ENCODE measurements at places on chromosomes 5 and 9.
A peak's percentile ranks its signal among the peaks of the same experiment; 100 is the strongest.

GRCh38 chr5:143274952-143275351, 128.5 kb downstream of the NR3C1 start:
- DNase-seq = no peak

DNA sequence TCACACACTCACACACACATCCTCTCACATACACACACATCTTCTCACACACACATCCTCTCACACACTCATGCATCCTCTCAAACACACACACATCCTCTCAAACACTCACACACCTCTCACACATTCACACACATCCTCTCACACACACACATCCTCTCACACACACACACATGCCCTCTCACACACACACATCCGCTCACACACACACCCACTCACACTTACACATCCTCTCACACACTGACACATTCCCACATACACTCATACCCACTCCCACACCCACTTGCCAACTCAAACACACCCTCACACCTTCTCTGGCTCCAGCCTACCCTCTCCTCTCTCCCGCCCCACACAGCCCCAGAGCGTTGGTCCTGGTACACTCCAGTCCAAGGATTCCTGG, 127.9 kb upstream of the SLC30A5 start:
- no peak for DNase-seq

DNA sequence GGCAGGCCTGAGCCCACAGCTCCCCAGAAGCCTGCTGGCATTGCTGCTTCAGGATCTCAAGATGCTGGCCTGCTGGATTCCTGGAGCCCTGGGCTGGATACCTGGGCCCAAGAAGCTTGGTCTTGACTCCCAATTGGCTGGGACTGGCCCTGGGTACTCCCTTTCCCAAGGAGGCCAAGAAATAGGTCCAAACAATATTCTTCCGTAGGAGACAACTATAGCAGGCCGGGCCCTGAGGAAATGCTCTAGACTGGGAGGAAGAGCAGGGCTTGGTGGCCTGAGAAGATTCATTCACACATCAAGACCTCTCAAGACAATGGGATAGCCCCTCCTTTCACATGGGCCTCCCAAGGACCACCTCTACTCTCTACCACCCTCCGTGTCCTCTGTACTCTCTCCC, 7.9 kb downstream of the CSF2 start:
- DNase-seq = no peak

- DNase-seq = no peak
Measured at GRCh38 chr5:96474073-96474472, 41.0 kb upstream of the PCSK1 start.

GRCh38 chr5:117680426-117680825, 1105.8 kb upstream of the SEMA6A start:
- no peak for DNase-seq

- DNase-seq = no peak
Measured at GRCh38 chr5:54480296-54480695, 24.8 kb downstream of the HSPB3 start.

- no peak for DNase-seq
Measured at GRCh38 chr5:132259069-132259851, 1.8 kb downstream of the PDLIM4 start.

GRCh38 chr9:10005206-10005605, 607.6 kb downstream of the PTPRD start:
- DNase-seq = no peak

- DNase-seq = no peak
Measured at GRCh38 chr5:165400086-165400485, 1894.7 kb downstream of the MAT2B start.

GRCh38 chr5:69492923-69493395, 369 bp downstream of the OCLN start:
- peak; percentile 19 for DNase-seq

GRCh38 chr9:19410594-19410993, 1.8 kb downstream of the ACER2 start:
- no peak for DNase-seq

DNA sequence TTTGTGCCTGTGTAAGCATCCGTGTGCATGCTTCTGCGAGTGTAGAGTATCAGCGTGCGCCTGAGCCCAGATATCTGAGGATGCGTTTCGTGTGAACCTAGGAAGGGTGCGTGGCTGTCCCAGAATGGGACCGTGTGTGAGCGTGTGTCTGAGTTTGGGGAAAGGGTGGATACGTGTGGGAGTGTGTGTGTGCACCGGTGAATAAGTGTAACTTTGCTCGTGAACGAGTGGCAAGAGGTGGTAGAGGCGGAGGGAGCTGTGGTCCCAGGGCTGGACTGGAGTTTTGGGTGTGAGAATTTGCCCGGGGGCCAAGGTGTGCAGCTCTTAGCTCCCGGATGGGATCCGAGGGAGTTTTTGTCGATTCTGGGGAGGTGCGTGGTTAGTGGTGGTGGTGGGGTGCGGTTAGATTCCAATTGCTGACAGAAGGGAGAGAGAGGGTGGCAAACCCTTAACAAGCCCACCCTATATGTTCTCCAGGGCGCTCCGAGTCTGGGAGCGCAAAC, 686 bp upstream of the COL27A1 start:
- no peak for DNase-seq

DNA sequence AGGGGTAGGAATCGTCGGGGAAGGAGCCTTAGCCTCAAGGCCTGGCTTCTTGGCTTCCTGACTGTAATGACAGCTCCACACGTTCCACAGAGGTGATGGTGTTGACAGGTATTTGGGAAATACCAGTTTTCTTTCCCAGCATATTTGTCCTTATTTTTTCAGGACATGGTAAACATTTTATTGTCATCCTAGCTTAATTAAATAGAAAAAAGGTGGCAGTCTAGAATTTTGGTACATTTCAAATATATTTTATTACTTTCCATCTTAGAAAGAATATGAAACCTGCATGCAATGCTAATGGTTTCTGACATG, 8.4 kb downstream of the CXCL14 start:
- DNase-seq = no peak

GRCh38 chr5:172156541-172156994, 31.5 kb downstream of the STK10 start:
- no peak for DNase-seq

GRCh38 chr5:88503406-88503805, 234.8 kb upstream of the TMEM161B start:
- no peak for DNase-seq

DNA sequence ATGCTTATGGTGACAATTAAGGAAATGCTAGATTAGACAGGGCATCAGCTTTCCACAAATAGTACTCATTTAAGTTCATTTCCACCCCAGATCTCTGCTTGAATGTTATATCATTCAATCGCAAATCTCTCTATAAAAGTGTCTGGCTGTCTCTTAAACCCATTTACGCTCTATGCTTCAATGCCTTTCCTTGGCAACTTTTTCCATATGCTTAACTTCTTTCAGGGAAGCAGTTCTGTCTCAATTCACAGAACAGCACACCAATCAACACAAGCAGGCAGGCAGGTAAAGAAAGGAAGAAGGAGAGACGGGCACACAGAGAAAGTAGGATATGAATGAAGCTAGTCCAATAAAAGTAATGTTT, 243.1 kb downstream of the DENND1A start:
- DNase-seq = no peak

- no peak for DNase-seq
Measured at GRCh38 chr5:103532086-103532734, 30.4 kb downstream of the NUDT12 start.

DNA sequence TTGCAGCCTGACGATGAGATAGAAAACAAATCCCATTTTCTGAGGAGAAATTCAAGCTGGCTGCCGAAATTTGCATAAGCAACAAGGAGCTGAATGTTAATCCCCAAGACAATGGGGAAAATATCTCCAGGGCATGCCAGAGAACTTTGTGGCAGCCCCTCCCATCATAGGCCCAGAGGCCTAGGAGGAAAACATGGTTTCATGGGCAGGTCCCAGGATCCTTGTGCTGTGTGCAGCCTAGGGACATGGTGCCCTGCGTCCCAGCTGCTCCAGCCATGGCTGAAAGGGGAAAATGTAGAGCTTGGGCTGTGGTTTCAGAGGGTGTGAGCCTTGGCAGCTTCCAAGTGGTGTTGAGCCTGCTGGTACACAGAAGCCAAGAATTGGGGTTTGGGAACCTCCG, 48.8 kb upstream of the MAN2A1 start:
- no peak for DNase-seq

DNA sequence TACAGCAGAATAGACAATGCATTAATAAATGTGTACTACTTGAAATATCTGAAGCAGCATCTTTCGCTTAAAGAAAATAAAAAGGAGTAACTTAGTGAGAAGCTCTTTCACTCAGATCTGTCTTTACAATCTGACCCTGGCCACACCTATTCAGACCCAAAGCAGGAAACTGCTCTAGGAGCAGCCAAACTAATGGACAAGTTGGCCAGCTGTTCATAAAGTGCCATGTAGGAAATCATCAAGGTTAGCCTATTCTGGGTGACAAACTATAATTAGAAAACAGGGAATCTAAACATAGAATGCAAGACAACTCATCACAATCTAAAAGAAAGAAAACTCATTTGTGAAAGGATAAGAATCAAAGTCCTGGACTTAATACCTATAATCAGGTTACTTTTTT, 101.3 kb downstream of the AGTPBP1 start:
- no peak for DNase-seq

DNA sequence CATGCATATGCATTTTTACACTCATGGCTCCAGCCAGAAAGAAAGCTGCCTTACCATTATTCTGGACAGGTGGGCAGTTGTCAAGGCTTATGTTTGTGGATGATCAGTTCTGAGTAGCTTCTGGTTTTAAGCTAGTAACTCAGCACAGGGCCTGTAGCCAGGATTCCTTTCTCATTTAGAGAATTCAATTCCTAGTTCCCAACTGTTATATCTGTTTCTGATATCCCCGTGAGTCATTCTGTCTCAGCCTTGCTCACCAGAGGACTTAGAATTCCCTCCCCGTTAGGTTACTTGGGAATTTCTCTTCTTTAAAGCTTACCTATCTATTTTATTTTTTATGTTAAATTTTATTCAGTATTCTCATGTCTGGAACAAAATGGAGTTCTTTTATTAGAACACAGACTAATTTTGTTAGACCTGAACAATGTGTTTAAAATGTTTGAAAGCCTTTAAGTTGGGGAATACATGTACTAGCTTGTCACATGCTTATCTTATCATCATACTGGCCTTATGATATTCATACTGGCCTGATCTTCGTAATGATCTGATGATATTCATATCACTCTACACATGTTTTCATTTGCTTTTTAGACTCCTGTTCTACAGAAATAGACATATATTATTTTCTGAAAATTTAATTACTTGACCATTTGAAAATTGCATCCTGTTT, 47.1 kb downstream of the CAST start:
- no peak for DNase-seq

DNA sequence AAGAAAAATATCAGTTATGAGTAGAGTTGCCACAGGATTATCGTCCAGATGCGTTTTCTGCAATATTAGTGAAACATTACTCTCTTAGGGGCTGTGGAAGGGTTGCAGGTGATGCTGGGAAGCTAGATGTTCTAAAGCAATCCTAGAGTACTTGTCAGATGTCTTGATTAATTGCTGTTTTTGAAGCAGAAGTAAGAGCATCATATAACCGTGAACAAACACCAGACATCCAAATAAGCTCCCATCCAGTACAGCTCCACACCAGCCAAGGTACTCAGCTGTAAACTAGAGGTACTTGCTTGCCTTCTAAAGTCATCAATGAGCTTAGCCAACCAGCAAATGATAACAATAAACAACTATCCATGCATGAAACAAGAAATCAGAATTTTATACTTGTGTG, 131.1 kb downstream of the ST8SIA4 start:
- no peak for DNase-seq

GRCh38 chr9:19728101-19728500, 60.7 kb downstream of the SLC24A2 start:
- DNase-seq = no peak

GRCh38 chr5:142860270-142860669, 90.1 kb downstream of the ARHGAP26 start:
- no peak for DNase-seq

DNA sequence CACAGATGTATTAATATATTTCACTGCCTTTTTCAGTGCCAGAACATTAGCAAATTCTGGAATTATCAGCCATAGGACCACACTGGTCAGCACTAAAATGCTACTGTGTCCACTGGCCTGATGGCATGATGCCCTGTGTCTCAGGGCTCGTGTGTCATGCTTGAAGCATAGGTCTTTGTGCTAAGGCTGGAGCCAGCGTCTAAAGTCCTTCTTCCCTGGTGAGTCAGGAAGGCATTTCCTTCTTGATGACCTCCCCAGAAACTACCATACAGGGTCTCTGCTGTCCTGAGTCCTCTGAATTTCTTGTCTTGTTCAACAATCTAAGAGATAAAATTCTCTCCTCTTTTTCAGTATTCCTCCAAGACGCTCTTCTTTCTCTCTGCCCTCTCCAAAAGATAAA, 489.9 kb downstream of the PSAT1 start:
- no peak for DNase-seq

DNA sequence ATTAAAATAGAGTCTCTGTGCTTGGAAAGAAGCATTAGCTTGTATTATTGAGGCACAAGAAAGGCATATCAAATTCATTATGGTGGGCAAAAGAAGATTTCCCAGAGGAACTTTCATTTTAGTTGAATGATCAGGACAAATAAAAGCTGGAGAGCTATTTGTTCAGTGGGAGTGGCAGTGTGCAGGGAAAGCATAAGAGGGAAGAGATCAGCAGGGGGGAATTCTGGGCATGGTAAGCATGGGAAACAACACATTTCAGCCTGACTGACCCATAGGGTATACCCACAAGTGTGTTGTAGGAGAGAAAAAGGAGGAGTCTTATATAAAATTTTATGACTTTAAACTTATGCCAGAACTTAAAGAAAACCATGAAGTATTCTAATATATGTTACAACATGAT, 167.7 kb upstream of the RASA1 start:
- no peak for DNase-seq

GRCh38 chr5:95623706-95624105, 3.8 kb downstream of the GPR150 start:
- no peak for DNase-seq

GRCh38 chr5:171939951-171940350, 66.5 kb downstream of the FBXW11 start:
- DNase-seq = no peak

- no peak for DNase-seq
Measured at GRCh38 chr5:80959138-80959537, 1.0 kb upstream of the RASGRF2 start.

DNA sequence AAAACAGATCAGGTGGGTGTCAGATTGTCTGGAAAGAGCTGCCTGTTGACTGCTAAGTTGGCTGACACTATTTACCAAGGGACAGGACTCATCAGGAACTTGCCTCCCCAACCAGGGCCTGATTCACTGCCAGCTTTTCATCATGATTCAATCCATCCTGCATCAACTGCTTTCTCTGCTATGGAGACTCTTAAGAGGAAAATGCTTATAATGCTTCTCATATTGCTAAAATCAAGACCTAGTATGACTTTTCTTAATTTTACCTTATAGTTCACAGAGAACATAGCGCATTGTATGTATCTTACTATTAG, 21.3 kb downstream of the HTR4 start:
- no peak for DNase-seq

- no peak for DNase-seq
Measured at GRCh38 chr5:145787996-145788395, 47.1 kb downstream of the PRELID2 start.

GRCh38 chr5:111641533-111642233, 115.3 kb downstream of the NREP start:
- DNase-seq = no peak
